Ovary (tissue), 10 donors: ENCODE measurements at places on chromosomes 5 and 9. TPM values are rescaled to one million over a fixed set of nuclear protein-coding genes. Genes with fewer than 3 reads are reported as not detected.

Gene TMED7
- 79.5 TPM for total RNA-seq

Gene PCDHB13
- 3.9 TPM for total RNA-seq

Gene TPPP
- 1.6 TPM for total RNA-seq

Gene PKD2L2
- total RNA-seq: not detected

Gene C8G
- not detected for total RNA-seq

Gene PHF24
- 0.60 TPM for total RNA-seq

Gene SHC3
- 0.12 TPM for total RNA-seq

Gene FSTL4
- total RNA-seq: 0.15 TPM

Gene MSX2
- total RNA-seq: 0.80 TPM

Gene NRG2
- total RNA-seq: 6.4 TPM

Gene APBB3
- 47.6 TPM for total RNA-seq

Gene CLIC3
- total RNA-seq: 0.57 TPM

Gene UBE2QL1
- total RNA-seq: 1.3 TPM

Gene PCDHB11
- total RNA-seq: 7.9 TPM

Gene TMOD1
- 75.7 TPM for total RNA-seq

Gene FGF1
- total RNA-seq: 0.36 TPM

Gene FBXO38
- 40.6 TPM for total RNA-seq

Gene UBE2B
- total RNA-seq: 82.8 TPM

Gene PFN3
- total RNA-seq: not detected

Gene DMGDH
- total RNA-seq: 5.6 TPM

Gene MED27
- total RNA-seq: 18.0 TPM

Gene GFPT2
- 42.4 TPM for total RNA-seq

Gene APBA1
- total RNA-seq: 12.9 TPM

Gene RUSC2
- 26.4 TPM for total RNA-seq
